SK-N-SH treated with all-trans-retinoic acid at 6 μM for 48 hours (cell line): ENCODE measurements at places on chromosomes 7 and 10.

GRCh38 chr7:110592557-110592956 is 498.4 kb upstream of the LRRN3 start:
- no peak for ATAC-seq

DNA sequence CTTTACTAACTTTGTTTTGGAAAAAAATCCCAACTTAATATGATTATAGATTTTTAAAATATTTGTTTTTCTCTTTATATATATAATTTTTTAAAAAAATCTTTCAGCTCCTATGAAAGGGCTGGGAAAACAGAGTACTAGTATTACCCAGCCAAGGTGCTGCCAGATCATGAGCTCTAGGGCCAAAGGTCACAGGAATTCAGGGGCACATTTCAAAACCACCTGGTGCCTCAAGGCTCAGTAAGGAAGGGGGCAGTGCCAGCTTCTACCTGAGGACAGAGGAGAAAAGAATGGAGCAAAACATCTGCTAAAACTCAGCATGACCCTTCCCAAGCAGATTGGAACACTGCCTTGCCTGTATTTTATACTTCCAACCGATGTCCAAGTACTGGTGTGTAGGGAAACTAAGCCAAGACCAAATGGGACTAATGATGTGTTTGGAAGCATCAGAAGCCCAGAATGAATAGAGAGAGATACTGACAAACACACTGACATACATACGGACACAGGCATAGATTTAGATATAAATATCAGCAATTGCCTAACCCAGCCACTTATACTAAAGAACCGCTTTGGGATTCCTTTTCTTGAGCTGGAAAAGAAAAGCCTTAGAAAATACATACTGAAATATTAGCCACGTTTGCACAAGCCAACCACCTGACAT is 667.3 kb downstream of the PARD3 start:
- no peak for ATAC-seq

GRCh38 chr7:33669251-33669670 is 236.1 kb upstream of the BMPER start:
- no peak for ATAC-seq

DNA sequence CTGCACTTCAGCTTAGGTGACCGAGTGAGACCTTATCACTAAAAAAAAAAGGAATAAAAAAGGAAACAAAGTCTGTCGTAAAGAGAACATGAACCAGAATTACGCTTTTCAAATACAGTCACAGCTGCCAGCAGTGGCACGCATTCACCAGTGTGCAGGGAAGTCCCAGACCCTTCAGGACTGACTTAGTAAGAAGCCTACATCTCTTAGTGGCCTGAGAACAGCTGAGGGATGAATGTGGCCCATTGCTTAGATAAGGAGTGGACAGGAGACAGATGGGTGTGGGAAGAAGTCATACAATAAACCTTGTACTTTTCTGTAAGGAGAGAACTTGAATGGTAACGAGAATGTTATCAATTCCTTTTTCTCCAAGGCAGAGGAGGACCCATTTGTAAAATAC is 178.5 kb downstream of the JCAD start:
- ATAC-seq: no peak

DNA sequence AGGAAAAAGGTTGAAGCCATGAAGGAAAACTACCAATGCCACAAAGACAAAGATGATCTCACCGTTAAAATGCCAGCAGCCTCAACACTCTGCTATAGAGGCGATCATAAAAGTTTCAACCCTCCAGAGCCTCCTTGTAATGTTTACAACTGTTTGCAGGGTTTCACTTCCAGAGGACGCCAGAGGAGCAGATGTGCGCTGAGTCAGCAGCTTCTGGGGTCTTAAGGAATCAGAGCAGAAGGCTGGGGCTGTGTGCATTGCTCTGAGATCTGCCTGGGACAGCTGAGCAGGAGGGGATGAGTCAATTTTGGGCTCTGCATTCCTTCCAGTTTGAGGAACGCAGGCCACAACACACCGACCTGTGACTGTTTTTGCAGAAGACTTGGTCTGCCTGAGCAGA is 98.3 kb downstream of the TMEM130 start:
- no peak for ATAC-seq

DNA sequence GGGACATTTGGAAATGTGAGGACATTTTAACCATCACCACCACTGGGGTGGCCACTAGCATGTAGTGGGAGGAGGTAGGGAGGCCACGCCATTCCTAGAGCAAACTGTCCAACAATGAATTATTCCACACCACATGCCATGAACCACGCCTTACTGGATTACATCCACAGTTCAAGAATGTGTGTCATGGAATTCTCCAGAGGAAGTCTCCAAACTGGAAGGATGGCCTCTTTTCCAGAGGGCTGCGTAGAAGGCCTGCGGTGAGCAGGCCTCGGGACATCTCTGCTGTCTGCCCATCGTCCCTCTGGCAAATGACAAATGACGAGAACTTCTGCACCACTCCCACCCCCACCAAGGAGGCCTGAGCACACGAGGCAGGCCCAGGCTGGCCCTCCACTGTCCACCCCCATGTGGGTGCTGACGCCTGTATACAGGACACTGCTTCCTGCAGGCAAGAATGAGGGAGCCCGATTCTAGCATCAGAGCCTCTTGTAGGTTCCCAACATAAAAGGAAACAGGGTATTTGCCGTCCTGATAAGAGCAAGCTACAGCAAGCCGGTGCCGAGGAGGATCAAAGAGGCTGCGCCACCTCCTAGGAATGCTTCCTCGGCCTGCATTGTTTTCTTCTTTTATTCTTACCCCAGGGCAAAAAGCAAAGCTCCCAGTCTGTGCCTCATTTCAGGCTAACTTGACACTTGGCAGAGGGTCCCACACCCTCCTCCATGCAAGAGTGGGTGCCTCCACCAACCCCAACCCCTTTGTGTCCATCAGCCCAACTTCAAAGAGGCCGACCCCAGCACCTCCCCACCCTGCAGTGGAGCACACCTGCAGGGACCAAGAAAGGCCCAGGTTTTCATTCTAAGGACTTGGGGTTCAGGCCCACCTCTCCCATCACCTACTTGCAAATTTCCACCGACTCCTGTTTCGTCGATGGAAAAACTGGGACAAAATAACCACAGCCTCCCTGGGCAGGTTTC is 23.9 kb downstream of the TNS3 start:
- peak; percentile 45 for ATAC-seq

DNA sequence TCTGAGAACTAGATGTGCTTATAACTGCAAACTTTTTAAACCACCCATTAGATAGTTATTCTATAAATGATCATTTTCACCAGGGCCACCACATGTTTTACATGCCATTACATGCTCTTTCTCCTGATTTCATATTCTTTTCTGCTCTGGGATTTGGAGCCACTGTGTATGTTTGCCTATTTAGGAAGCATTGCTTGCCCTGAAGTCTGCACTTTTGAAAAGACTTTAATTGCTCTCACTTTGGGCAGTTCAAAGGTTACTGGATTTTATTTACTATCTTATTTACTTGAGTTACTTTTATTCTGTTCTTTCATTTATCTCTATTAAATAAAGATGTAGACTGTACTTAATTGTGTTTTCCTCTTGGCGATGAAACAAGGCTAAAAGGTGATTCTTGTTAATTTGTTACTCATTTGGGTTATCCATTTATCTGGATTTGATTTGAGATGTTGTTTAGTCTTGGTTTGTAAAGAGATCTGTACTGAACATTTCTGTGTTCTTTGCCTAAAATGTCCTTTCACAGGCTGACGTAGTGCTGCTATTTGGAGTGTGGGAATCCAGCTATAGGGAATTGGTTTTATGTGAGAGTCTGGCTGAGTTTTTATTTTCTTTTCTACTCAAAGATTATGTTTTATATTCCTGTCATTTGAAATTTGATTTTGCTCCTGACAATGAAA is 88.8 kb downstream of the SUGCT start:
- ATAC-seq: no peak

DNA sequence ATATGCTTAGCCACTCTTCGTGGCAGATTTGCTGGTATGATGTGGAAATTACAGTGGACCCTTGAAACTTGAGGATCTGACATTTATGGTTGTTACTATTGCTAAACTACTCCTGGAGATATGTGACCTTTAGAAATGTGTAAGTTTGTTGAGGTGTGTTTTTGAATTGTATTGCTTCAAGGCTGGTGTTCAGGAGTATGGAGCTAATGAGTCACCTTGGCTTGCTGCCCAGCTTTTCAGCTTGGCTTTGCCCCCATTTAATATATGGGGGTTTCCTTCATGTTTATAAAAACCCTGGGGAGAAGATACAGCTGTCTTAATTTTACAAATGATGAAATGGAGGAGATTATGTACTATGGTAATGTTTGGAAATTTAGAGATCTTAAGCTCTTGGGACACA is 11.6 kb downstream of the HBP1 start:
- ATAC-seq: peak; percentile 76

- no peak for ATAC-seq
Observed at GRCh38 chr7:72760602-72761001, 67.4 kb downstream of the TYW1B start.

GRCh38 chr7:113812591-113813255 is 106.1 kb downstream of the PPP1R3A start:
- no peak for ATAC-seq

- peak; percentile 31 for ATAC-seq
Observed at GRCh38 chr7:48042636-48043035, 7.3 kb downstream of the C7orf57 start.

DNA sequence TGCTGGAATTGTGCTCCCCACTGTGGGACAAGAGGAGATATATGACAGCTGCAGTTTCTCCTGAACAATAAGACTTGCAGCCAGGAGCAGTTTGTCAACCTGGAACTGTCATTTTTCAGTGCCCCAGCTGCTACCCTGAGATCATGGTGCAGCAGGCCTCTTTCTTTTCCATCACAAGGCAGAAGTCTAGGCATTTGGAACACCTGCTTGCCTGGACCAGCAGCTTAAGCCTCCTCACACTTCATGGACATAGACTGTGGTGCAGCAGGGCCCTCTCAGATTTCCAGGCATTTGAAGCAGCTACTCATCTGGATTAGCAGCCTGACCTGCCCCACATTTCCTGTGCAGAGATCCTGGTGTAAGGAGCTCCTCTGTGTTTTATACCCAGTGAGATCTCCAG is 450.7 kb upstream of the TEX47 start:
- ATAC-seq: no peak

DNA sequence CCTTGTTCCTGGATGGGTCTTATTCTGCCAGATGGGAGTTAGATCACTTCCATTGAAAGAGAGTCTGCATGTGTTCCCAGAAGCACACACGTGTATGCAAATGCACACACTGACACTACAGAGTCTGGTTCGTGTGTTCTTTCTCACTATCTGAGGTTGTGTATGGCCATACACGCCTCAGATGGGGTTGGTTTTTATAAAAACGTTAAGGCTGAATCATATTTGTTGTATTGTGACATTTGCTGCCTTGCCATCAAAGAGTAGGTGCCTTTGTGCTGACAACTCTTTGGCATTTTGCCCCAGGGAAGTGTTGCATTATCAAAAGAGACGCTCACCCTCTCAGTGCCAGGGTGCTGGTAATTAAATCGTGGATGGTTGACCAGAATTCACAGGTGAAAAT is 37.7 kb upstream of the HDAC9 start:
- ATAC-seq: no peak

DNA sequence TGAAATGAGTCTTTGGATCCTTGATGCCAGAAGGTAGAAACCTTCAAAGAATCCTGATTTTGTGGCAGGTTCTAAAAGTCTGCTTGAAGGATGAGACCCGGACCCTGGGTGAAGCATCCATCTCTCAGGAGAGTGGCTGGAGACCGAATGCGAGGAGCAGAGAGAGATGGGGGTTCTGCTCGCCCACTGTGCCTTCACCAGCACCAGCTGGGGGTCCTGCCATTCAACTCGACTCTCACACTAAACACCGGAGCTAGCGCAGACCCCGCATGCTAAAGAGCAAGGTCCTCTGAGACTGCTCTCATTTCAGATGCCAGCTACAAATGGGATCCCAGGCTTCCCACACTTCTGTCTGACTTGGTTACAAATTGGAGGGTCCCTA is 218.4 kb downstream of the GLRX3 start:
- ATAC-seq: no peak

- no peak for ATAC-seq
Observed at GRCh38 chr7:91064938-91065337, 199.3 kb upstream of the FZD1 start.

DNA sequence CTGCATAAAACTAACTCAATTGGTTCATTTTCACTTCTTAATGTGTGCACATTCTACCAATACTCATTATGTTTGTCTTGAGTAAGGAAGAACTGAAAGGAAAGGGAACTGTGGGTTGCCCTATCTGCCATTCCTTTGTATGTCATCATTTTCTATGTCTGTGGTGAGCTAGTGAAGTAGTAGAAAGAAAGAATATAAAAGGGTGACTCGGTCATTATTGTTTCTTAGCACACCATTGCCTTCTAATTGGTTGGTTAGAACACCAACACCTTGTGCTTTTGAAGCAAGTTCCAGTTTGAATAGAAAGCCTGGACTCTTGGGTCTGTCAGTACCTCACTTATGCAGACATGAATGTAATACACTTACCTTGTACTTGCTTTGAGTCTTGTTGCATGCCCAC is 64.3 kb upstream of the MDFIC start:
- no peak for ATAC-seq

DNA sequence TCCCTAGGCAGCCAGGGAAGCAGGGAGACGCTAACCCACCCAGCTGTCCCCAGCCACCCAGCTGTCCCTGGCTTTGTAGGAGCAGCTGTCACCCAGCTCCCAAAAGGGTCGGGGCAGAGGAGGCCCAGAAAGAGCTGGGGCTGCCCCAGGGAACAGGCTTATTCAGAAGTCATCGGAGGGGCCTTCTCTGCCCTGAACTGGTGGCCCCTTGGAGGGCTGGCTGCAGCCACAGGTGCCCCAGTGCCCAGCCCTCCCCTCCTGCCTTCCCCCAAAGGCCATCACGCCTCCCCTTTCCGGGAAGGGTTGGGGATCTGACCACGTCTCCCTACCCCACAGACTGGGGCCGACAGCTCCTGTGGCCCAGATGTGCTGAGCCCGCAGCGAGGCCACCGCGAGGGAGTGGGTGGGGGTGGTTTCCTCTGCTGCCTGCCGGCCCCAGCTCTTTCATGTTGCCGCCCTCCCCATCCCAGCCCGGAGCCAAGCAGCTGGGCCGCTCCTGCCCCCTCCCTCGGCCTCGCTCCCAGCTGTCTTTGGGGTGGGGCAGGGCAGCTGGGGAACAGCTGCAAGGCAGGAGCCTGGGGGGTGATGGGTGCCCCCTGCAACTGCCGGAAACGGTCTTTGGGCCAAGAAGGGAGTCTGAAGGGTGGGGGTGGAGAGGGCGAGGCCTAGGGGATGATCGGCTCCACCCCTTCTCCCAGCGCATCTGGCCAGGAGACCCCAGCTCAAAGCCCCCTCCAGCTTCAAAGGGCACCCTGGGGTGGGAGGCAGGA is 16.8 kb downstream of the TRIM8 start:
- peak; percentile 53 for ATAC-seq

GRCh38 chr7:94049615-94050014 is 45.5 kb upstream of the BET1 start:
- ATAC-seq: no peak

DNA sequence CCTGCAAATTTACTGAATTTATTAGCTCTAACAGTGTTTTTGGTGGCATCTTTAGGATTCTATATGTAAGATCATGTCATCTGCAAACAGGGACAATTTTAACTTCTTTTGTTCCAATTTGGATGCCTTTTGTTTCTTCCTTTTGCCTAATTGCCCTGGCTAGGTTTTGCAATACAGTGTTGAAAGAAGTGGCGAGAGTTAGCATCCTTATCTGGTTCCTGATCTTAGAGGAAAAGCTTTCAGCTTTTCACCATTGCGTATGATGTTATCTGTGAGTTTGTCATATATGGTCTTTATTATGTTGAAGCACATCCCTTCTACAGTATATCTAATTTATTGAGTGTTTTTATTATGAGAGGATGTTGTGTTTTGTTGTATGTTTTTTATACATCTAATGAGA is 301.4 kb downstream of the PTPRN2 start:
- no peak for ATAC-seq
